T47D (cell line): ENCODE measurements at places on chromosomes 1 and 21.

DNA sequence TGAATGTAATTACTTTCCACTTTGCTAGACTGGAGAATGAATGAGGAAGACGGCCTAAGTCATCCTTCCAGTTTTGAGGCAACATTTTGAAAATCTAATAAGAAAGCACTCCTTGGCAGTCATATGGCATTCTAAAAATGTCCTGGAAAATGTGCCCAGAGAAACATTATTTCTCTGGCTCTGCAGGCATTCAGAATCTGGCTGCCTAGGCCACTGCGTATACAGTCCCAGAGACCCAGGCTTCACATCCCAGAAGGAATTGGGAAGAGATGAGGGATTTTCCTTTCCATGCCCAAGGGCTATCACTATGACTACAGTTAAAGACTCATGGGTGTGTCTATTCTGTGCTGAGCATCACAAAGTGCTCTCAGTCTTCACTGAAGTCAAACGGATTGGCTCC lies 92.9 kb downstream of the BEND5 start:
- DNase-seq: no peak

GRCh38 chr1:174367892-174368291 lies 79.9 kb upstream of the GPR52 start:
- no peak for DNase-seq

- DNase-seq: no peak
These were observed 22.5 kb downstream of the TENT5C start for GRCh38 chr1:117628343-117628742.

DNA sequence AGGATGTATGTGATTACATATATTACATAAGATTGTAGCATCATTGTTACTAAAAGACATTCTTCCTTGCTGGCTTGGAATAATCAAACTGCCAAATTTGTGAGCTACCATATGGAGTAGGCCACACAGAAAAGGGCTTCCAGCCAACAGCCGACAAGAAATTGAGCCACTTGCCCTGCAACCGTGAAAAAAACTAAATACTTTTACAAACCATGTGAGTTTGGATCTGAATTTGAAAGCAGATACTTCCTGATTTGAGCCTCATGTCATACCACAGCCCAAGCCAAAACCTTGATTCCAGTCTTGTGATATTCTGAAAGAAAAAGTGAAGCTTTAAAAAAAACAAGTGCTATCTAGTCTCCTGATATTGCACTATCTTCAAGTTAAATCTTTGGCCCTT lies 55.6 kb upstream of the PRMT6 start:
- DNase-seq: no peak

DNA sequence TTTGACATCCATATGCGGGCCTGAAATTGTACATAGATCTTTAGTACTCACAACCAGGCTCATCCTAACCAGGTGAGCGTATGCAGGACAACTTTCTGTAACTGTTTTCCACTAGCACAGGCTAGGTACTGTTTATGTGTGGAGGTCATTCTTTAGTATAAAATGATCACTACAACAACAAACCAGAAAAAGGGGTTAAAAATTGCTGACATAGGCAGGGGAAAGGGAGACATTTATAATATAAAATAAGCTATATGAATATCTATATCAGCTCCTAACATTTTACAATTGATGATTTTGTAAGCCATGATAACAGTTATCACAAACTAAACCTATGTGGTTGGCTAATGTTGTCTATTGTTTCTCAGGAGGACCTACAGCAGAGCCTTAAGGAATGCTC lies 37.6 kb downstream of the RGS5 start:
- no peak for DNase-seq

DNA sequence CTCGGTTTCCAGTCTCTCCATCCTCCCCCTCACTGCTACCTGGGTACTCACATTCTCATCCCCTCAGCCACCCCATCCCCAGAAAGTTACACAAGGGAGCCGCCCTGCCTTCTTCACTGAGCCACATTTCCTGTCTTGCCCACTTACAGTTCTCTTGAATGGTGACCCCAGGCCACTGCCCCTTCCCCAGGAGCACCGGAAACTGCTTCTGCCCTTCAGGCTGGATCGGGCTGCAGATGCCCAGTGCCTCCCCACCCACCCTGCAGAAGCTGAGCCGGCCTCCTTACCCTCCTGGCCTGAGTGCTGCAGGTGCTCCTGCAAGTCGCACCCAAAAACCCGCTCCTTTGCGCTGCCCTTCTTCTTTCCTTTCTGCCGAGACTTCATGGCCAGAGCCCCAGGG lies 450 bp downstream of the ARHGAP30 start:
- no peak for DNase-seq

- DNase-seq: no peak
These were observed 10.7 kb downstream of the TMEM81 start for GRCh38 chr1:205073511-205073910.

- DNase-seq: no peak
These were observed 85.9 kb downstream of the PGM1 start for GRCh38 chr1:63679076-63679475.

DNA sequence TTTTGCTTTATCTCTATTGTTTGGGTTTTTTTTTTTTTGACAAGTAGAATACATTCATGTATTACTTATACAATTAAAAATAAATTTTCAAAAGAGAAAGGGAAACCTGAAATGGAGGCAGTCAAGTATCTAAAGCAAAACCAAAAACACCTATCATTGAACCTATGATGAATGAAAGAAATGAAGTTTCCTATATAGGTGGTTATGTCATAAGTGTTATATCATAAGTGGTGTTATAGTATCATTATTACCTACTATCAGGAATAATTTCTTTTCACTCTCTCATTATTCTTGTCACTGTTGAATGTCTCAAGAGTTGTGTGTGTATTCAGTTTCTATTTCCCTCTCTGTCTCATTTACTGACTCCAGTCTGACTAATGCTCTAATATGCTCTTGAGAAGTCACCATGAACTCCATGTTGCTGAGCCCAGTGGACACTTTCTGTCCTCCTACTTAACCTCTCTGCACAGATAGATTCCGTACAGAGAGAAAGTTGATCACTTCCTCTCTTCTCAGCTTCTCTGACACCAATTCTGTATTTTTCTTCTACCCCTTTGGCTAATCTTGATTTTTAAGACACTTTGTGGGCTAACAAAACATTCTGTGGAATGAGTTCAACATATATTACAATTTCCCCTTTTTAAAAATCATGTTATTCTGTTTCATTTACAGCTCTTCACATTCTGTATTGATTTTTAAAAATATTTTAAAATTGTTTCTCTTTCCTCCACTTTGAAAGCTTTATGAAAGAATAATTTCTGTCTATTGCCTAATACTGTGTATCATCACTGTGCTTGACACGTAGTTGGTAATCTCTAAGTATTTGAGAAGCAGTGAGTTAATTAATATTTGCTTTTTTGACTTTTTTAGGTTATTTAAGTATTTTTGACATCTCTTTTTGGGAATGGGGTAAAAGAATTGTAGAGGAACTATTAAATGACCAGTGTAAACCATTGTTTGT lies 50.1 kb downstream of the RASAL2 start:
- DNase-seq: no peak

DNA sequence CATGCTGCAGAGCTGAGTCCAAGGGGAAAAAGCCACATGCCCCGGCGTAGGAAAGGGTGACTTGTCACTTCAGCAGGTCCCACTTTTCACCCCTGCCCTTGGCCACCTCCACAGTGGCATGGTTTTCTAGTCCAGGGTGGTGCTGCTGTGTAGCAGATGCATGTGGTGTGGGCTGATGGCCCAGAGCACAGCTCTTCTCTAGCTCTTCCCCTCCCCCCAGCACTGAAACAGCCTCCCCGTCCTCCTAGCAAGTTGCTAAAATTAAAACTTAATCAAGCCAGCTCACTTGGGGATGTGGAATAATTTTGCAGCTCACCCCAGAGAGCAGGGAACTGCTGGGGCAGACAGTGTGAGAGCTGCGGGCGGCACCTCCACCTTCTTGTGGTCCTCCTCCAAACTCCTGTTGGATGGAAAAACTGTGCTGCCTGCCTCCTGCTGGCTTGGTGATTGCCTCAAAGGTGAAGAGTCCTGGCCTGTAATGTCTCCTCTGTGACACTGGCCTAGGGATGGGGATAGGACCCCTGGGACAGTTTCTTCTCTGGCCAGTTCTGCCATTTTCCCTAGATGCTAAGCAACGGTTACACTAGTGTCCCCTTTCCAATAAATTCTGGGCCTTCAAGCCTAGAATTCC lies 91.6 kb downstream of the RNF220 start:
- DNase-seq: no peak

GRCh38 chr1:113101588-113101987 lies 28.6 kb downstream of the LRIG2 start:
- DNase-seq: no peak

- DNase-seq: no peak
These were observed 15.4 kb upstream of the ZDHHC18 start for GRCh38 chr1:26811057-26811456.

DNA sequence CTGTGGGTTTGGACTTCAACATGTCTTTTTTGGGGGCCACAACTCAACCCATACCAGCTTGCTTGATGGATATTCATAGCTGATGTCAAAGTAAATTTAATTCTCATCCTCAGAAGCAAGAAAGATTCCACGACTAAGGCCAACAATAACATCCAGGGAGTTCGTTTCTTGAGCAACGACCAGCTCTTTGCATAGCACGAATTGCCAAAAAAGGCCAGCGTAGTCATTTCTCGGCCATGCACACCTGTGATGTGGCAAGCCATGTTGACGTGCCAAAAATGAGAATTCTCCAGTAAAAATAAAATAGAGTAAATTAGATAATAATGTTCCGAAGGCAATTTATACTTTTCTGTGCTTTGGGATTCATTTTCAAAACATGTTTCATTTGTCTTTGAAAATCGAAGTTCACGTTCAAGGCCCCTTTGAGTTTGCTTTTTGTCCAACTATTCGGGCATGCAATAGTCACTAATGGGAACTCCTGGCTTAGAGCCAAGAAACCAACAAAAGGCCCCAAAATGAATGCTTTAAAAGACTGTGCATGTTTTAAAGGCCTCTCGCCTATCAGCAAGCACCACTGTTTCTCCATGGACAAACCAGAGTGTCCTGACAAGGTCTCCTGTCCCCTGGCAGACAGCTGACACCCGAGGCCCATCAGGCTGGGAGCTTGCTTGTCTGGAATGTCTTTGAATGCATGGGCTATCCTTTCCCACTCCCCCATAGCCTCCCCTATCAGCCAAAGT lies 14.4 kb upstream of the IGSF5 start:
- DNase-seq: no peak
